Activated CD4-positive, alpha-beta memory T cell treated with anti-CD3 and anti-CD28 coated beads for 36 hours (primary cell): ENCODE measurements at places on chromosomes 7 and 10. TPM values are rescaled to one million over a fixed set of nuclear protein-coding genes. Genes with fewer than 3 reads are reported as not detected.
A peak's percentile ranks its signal among the peaks of the same experiment; 100 is the strongest.

- no peak overlapping the region for H3K4me3 ChIP-seq
- no peaks in the 10 kb centered on the region for H3K36me3 ChIP-seq
- peaks cover 4% of the 10 kb centered on the region for H3K27me3 ChIP-seq
- H3K27ac ChIP-seq: no peak overlapping the region
- no peaks in the 10 kb centered on the region for H3K4me1 ChIP-seq
Measured at GRCh38 chr7:18216270-18216669, 188.6 kb upstream of the PRPS1L1 start.

DNA sequence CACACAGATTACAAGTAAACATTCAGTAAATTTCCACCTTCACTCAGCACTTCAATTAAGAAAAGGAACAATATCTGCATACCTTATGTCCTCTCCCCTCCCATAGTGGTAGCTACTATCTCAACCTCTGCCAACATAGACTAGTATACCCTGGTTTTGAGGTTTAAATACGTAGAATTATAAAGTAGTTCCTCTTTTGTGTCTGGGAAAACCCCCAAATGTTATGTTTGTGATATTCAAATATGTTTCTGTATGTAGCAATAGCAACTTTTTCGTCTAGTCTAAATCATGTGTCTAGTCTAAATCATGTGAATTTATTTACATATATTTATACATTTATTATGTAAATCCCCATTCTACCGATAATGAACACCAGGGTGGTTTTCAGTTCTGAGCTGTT is 13.2 kb upstream of the CAMK2B start:
- no peak overlapping the region for H3K27ac ChIP-seq
- DNase-seq: no peak
- no peaks in the 10 kb centered on the region for H3K4me1 ChIP-seq
- peaks cover 1% of the 10 kb centered on the region for H3K27me3 ChIP-seq
- H3K36me3 ChIP-seq: no peaks in the 10 kb centered on the region
- no peak overlapping the region for H3K4me3 ChIP-seq

DNA sequence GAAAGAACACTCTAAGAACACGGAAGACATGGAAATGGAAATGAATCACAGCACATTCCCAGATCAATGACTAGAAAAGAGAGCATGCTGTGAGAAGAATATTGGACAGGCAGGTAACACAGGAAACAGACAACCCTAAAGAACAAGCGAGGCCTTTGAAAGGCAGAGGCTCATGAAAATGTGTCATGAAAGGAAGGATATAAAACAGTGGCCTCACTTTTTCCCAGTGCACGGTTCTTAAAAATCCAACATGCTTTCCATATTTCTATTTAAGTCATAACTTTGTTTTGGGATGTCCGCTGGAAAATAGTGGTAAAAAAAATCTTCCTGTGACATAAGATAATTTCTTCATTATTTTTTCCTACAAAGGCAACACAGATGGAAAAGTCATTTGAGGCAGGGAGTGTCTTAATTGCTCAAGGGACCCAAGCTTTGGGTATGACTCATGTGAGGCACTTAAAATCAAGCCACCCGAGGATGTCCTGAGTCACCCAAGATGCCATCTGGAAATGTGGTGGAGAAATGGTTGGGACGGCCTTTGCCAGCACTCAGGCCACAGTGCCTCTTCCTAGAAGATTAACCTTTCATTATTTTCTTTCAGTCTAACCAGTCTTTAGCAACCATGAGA is 17.0 kb downstream of the ITIH5 start:
- DNase-seq: no peak
- peaks cover 10% of the 10 kb centered on the region for H3K27me3 ChIP-seq
- no peak overlapping the region for H3K4me3 ChIP-seq

DNA sequence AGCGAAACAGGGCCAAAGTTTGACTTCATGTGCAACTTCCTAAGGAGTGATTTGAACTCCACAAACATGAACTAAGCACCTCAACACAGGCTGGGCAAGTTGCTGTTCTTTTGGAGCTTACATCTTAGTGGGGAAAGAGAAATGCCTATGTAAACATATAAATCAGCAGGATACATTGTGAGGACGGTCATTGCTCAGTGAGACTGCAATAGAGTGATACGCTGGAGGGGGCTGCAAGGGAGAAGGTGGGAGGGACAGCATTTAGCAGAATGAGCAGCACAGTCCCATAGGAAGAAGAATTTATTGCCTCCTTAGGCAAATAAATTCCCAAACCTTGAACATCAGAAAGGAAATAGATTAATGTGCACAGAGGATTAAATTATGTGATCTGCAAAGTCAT is 90.0 kb downstream of the EGFR start:
- DNase-seq: no peak
- no peak overlapping the region for H3K4me3 ChIP-seq
- no peaks in the 10 kb centered on the region for H3K36me3 ChIP-seq

DNA sequence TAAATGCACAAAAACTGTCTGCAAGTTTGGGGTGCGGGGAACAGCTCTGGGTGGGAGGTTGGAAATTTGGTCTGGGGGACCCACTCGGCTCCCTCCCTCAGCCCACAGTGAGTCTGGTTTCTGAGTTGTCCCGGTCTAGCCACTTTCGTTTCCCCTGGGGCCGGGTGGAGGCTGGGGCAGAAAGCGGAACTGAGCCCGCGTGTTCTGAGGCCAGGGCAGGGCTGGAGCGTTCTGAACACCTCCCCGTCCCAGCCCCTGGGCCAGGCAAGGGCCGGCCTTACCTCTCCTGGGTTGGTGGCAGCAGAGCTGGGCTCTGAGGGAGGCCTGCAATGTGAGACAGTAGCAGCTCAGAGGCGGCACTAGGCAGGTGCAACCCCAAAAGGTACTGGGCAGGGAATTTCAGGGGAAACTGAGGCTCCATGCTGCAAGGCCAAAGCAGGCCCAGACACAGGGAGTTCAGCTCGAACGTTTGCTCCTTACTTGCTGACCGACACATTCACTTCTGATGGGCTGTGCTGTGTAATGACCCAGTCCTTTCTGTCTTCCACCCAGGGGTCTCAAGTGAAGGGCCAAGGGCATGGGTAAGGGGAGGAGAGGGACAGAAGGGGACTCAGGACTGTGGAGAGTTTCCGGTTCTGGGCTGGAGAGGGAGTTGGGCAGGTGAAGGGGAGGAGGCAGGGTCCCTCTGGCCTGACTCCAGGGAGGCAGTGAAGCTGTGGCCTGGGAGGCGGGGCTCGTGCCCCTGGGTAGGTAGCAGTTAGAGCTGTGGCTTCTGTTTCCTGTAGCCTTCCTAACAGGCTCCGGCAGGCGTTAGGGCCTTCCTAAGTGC is 3.0 kb downstream of the IRF5 start:
- H3K27ac ChIP-seq: peak overlapping the region; percentile 62
- peaks cover 39% of the 10 kb centered on the region for H3K4me1 ChIP-seq
- H3K27me3 ChIP-seq: peaks cover 6% of the 10 kb centered on the region
- no peaks in the 10 kb centered on the region for H3K36me3 ChIP-seq
- peak overlapping the region; percentile 58 for H3K4me3 ChIP-seq

DNA sequence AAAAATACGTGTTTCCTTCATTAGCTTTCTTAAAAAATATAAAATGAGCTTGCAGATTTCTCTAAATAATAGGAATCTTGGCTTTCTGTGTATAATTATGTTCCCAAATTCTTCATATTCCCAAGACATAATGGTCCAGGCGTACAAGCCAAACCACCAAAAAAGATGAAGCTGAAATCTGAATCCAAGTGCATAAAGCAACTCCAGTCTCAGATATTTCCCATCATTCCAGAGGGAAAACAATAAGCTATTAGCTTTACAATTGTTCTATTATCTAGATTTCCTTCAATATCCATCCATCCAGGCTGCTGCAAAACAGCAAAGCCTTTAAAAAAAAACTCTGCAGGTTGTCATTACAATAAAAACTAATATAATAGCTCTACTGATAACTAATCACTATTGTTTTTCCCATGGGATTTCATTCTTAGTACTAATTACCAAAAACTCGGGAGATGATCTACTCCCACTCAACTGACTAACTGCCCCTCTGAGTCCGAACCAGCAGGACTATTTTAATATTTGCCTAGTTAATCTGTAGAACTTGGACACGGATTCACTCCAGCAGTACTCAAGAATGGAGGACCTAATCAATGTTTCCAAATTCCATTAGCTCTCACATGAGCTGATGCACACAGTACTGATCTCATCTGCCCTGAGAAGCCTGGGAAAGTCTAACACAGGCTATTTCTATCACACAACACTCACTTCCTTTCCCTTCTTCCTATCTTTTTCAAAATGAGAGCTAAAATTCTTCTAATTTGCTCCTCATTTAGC is 108.9 kb upstream of the ASAH2 start:
- no peaks in the 10 kb centered on the region for H3K27me3 ChIP-seq
- no peak for DNase-seq
- H3K36me3 ChIP-seq: peaks cover 21% of the 10 kb centered on the region
- H3K4me3 ChIP-seq: no peak overlapping the region

GRCh38 chr7:96996958-96997511 is 8.3 kb upstream of the DLX6 start:
- no peak overlapping the region for H3K27ac ChIP-seq
- peaks cover 87% of the 10 kb centered on the region for H3K27me3 ChIP-seq
- H3K36me3 ChIP-seq: peaks cover 1% of the 10 kb centered on the region
- H3K4me3 ChIP-seq: no peak overlapping the region
- no peak for DNase-seq

GRCh38 chr7:106371629-106372028 is 86.8 kb upstream of the NAMPT start:
- no peak overlapping the region for H3K4me3 ChIP-seq
- H3K4me1 ChIP-seq: peaks cover 28% of the 10 kb centered on the region
- H3K36me3 ChIP-seq: no peaks in the 10 kb centered on the region
- H3K27ac ChIP-seq: no peak overlapping the region

DNA sequence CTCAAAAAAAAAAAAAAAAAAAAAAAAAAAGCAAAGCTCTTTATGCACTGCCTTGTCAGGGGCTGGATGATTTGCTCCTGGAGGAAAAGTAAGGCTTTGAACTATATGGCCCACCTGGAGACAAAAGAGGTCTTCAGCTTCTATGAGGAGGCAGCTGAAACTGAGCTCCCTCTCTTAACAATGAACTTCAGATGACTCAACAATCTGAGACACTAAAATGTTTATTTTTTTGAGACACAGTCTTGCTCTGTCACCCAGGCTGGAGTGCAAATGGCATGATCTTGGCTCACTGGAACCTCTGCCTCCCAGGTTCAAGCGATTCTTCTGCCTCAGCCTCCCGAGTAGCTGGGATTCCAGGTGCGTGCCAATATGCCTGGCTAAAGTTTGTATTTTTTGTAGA is 36.7 kb downstream of the RAB19 start:
- no peak overlapping the region for H3K4me3 ChIP-seq
- H3K27me3 ChIP-seq: no peaks in the 10 kb centered on the region
- peaks cover 13% of the 10 kb centered on the region for H3K4me1 ChIP-seq
- no peaks in the 10 kb centered on the region for H3K36me3 ChIP-seq

- peaks cover 69% of the 10 kb centered on the region for H3K36me3 ChIP-seq
- no peaks in the 10 kb centered on the region for H3K27me3 ChIP-seq
- H3K27ac ChIP-seq: peak overlapping the region; percentile 95
- no peak for DNase-seq
- no peak overlapping the region for H3K4me3 ChIP-seq
Measured at GRCh38 chr10:11204351-11204942, 186.8 kb downstream of the CELF2 start.

DNA sequence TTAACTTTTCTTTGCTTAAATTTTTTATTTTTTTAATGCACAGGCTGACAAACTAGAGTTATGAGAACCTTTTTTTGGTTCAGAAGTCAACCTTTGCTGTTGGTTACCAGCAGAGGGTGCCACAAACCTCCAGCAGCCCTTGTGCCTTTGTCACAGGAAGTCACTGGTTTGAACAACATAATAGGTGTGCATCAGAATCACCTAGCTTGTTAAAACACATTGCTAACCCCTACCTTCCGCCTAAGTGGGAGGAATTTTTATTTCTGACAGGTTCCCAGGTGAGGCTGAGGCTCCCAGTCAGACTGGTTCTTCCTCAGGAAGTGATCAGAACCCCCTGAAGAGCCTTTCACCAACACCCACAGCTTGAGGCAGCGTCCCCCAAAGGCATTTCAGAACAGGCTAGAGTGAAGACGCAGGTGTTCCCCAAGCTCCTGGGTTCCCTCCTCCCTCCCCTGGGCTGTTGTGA is 22.6 kb upstream of the VDAC2 start:
- H3K27me3 ChIP-seq: no peaks in the 10 kb centered on the region
- peak; percentile 75 for DNase-seq

Gene ZNF33A
- 20.8 TPM for total RNA-seq

Gene CFAP70
- 0.80 TPM for total RNA-seq

Gene ITIH2
- total RNA-seq: not detected

Gene TAS2R41
- not detected for total RNA-seq
